ENCODE measurements at places on chromosomes 4 and X.

DNA sequence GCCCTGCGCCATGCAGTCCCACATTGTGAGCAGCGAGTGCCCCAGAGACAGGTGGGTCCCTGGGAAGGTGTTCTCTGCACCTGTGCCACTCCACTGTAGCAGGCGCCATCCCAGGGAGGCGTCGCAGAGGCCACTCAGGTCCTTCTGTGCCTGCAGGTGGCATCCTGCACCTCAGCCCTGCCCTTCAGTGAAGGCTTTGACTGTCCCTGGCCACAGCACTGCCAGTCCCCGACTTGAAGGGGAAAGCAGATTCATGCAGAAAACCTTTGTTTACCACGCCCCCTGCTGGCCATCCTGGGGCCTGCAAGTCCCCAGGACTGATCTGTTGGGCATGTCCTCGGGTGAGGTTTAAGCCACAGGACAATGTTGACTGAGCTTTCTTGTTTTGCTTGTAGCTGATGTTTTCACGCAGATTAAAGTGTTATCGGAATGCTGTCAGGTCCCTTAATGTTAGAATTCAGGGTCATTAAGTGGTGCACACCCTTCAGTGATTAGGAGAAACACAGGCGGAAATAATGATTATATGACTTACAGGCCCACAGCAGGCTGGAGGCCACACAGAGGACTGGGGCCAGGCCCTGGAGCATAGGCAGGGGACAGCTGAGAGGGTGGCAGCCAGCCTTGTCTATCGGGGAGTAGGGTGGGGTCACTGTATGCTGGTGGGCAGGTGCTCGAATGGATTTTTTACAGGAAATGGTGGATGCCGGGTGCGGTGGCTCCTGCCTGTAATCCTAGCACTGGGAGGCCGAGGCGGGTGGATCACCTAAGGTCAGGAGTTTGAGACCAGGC is 5.0 kb downstream of the TACC3 start:
- peak; percentile 73 for DNase-seq

DNA sequence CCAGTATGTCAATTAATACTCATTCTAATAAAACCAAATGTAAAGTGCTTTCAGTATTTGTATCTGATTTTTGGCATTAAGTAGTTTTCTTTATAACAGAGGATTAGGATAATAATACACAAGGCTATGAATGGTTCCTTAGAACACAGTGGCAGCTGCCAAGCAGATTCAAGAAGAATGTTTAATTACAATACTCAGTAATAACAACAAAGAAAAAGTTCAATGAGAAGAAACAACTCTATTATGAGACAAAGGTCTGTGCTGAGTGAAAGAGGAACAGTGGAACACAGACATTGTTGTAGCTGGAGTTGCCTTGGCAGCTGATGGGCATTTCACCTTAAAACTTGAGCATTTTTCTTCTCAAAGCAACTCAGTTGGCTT is 502.6 kb upstream of the NR3C2 start:
- DNase-seq, result no peak

- DNase-seq, result no peak
Measured at GRCh38 chrX:41445171-41445570, 2.0 kb upstream of the NYX start.

DNA sequence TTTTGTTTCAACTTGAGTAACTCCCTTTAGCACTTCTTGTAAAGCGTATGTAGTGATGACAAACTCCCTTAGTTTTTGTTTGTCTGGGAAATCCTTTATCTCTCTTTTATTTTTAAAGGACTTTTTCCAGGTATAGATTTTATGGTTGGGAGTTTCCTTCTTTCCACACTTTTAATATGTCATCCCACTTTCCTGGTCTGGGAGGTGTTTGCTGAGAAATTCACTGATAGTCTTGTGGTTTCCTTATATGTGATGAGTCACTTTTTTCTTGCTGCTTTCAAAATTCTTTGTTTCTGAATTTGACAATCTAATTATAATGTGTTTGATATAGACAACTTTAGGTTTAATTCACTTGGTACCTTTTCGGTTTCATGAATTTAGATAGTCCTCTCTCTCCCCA is 353.9 kb downstream of the GPAT3 start:
- peak; percentile 78 for DNase-seq

DNA sequence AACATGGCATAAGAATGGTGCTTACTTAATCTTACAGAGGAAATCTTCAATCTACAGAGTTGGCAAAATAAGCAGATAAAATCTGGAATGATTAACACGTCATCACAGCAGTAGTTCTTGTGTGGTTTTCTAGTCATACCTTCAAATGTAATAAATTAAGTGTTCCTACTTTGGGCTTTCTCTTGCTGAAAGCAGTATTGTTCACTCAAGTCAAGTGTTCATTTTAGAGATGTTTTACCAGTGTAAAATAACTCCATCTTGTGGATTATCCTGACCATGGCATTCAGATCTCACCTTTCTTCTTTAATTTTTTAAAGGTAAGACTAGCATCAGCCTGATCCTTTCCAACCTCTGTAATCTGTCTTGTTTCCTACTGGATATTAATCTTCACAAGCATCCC is 72.9 kb downstream of the ADAMTS3 start:
- DNase-seq, result peak; percentile 36

GRCh38 chr4:100547541-100548199 is 29.8 kb upstream of the EMCN start:
- no peak for DNase-seq

GRCh38 chr4:154329268-154329868 is 162.2 kb downstream of the DCHS2 start:
- DNase-seq, result no peak

DNA sequence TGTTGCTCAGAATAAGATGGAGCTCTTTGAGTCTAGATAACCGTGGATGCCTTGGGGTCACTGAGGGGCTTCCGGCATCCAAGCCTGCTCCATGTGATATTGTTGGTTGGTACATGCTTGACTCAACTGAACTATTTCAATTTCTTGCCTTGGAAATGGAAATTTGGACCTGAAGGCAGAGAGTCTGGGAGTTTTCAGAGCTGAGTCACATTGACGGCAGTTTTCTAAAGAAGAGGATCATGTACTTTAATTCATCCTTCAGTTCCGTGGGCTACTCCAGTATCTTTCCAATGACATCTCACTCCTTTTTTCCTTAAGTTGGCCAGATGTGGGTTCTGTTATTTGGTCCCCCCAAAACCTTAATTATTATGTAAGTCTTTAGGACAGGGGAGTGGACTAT is 100.5 kb downstream of the MFAP3L start:
- no peak for DNase-seq

DNA sequence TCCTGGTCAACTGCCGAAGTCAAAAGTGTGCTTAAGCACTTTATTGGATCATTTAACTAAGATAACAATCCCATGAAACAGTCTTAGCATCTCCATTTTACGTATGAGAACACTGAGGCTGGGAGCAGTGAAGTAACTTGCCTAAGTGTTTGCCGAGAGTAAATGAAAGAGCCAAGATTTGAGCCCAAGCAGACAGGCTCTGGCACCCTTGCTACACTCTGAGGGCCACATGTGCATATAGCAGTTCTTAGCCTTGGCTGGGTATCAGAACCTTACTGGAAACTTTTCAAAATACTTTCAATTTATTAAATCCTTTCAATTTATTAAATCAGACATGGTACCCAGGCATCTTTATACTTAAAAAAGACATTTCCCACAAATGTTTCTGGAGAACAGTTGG is 225.9 kb downstream of the NR3C2 start:
- DNase-seq, result no peak

DNA sequence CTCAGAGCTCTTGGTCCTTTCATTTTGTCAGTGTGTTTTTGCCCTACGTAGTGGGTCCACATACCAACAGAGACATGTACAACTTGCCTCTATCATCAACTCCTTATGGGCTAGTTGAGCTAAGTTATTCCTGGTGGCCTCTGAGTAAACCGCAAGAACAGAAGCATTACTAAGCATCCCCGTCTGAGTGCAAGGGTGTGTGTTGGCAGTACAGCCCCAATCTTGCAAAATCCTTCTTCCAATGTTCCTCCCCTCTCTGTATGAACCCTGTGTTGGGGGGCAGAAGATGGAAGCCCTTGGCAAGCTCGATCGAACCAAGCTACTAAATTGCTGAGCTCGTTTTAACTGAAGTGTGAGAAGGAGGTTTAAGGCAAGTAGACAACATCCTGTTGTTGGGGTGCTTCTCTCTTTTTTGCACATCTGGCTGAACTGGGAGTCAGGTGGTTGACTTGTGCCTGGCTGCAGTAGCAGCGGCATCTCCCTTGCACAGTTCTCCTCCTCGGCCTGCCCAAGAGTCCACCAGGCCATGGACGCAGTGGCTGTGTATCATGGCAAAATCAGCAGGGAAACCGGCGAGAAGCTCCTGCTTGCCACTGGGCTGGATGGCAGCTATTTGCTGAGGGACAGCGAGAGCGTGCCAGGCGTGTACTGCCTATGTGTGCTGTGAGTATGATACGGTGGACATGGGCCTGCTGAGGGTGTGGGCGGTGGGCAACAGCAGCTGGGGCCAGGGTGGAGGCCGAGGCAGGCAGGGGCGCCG is at the start of gene SH2D1A:
SH2D1A (plus strand) TSS at position 447 of the 760 bp plus-strand sequence; CDS start at position 527, 80 bp downstream.
- DNase-seq, result no peak

DNA sequence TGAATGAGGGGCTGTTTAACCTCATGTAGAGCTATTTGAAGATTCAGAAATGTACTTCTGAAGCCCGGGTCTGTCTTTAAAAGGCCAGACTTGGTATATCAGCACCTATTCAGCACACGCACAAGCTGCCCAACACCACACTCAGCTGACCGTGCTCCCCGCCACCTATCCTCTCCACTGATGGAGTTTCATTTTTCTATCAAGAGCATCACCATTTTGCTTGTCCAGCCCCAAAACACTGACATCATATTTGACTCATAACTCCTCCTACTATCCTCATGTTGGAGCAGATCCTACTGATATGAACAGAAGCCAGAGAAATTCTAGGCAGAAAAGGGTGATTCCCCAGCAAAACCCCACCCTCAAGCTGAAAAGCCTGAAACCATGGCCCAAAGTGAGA is 100.3 kb downstream of the SORBS2 start:
- DNase-seq, result no peak

GRCh38 chrX:71095033-71095432 is 618 bp upstream of the FOXO4 start:
- no peak for DNase-seq

GRCh38 chr4:74536557-74536956 is 91.6 kb downstream of the AREG start:
- DNase-seq, result no peak

DNA sequence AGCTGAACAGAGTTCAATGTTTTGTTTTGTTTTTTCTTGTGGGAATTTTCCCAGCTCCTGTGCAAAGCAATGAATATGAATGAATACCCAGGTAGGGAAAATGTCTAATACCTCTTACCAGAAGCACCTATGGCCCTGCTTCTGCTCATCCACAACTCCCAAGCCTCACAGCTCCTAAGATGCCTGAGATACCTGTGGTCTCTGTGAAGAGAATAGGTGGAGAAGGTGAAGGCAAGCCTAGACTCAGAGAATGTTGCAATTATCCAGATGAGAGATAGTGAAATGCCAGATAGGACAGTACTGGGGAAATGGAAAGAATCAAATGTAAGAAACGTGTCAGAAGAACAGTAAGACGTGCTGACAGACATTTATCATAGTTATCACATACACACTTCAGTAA is 70.2 kb upstream of the NOCT start:
- DNase-seq, result no peak

- no peak for DNase-seq
Measured at GRCh38 chrX:70921709-70922352, 9.1 kb downstream of the SLC7A3 start.

DNA sequence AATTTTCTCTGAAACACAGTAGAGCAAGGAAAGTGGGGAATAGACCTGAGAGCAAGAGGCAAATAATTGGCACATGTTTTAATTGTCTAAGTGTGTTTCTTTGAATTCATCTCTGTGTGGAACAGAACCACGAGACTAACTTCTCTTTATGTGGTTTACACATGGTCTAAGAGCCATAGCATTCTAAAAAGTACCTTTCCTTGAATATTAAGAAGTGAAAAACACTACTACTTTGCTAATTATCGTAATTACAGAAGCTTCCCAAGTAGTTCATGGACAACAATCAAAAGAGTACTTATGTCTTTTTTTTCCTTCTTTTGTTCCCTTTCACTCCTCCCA is 2.9 kb upstream of the CYBB start:
- no peak for DNase-seq

- no peak for DNase-seq
Measured at GRCh38 chr4:19329077-19329476, 922.6 kb upstream of the SLIT2 start.

DNA sequence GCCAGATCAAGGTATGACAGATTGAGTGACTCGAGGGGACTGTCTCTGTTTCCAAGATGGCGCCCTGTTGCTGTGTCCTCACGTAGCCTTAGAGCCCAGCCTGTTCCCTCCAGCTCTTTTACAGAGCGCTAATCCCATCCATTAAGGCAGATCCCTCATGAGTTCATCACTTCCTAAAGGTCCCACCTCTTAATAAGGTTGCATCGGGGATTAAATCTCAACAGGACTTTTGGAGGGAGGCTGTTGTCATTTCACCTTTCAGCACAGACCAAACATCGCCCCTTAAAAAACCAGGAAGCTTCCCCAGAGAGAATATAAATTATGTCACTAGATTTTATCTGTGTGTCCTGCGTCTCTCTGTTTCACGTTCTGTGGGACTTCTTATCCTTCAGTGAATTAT is 32.6 kb upstream of the DHRSX start:
- DNase-seq, result no peak

DNA sequence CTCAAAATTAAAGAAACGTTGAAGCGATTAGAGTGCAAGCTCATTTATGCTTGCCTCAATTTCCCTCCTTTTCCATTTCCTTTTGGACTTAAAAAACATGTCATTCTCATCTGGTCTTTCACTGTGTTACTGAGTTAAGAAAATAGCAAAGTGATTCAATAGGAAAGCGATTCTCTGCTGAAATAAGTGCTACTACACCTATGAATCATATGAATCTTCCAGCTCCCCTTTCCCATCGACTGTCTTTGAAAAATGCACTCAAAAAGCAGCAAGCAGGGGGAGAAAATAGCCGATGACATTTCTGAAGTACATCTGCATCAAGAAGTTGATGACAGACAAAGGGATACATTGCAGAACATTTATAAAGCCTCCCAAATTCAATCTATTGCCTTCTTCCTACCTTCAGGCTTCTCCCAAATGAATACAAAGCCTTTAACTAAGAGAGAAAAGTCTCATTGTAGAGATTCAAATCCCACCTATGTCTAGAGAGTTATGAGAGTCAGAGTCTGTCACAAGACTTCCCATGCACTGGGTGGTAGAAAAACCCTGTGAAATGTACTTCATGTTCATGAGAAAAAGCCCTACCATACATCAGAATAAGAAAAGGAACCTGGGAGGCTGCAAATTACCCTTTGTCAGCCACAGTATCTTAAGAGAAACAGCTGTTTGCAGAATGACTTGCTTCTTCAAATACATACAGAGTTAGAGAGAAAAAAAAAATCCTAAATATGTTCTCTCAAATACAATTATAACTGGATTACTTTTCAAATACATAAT is 78.9 kb downstream of the MBNL3 start:
- no peak for DNase-seq
